ENCODE measurements at places on chromosomes 5 and 9.

DNA sequence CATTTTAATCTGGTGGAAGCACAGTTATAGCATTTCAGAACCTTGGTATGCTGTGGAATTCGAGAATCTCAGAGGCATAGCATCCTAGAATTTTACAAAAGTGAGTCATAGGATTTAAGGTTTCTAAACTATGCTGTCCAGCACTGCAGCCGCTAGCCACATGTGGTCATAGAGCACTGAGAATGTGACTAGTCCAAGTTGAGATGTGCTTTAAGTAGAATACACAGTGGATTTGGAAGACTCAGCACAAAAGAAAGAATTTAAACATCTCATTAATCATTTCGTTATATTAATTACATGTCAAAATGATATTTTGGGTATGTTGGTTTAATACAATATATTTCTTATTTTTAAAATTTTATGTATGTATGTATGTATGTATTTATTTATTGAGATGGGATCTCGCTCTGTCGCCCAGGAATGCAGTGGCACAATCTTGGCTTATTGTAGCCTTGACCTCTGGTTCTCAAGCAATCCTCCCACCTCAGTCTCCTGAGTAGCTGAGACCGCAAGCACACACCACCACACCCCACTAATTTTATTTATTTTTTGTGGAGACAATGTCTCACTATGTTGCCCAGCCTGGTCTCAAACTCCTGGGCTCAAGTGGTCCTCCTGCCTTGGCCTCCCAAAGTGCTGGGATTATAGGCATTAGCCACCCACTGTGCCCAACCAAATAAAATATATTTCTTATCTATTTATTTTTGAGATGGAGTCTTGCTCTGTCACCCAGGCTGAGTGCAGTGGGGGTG lies 20.4 kb upstream of the RPS14 start:
- DNase-seq: no peak

GRCh38 chr5:14212838-14213237 lies 69.7 kb downstream of the TRIO start:
- DNase-seq: peak; percentile 52

DNA sequence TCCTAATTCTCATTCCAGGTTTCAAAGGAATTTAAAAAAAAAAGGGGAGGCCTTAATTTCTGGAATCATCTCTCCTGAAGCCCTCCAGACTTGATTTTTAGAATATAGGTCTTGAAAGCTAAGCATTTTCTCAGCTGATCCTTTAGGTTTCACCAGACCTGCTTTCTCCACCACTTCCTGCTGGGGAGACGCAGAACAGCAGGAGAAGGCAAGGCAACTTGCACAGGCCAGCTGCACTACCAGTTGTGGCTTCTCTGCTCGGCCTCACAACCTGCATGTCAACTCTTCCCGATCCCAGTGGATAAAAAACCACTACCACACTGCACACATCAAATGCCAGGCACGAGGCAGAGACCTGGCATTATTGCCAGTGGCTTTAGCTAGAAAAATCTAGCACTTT lies 119.8 kb downstream of the SIL1 start:
- no peak for DNase-seq

DNA sequence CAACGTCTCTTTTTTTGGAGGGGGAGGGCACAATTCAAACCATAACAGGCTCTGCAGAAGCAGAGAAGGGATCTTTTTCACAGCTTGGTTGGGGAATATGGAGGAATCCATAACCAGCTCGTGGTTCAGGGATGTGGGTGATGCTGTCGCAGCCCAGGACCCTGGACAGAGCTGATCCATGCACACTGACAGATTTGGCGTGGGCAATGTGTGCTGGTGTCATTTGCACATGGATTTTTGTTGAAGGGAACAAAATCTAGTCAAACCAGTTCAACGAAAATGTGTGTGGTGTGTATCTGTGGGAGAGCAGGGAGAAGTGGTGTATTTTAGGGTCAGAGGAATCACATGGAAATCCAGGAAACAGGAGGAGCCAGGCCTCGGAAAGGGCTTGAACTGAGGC lies 4.2 kb downstream of the DOCK2 start:
- DNase-seq: no peak

DNA sequence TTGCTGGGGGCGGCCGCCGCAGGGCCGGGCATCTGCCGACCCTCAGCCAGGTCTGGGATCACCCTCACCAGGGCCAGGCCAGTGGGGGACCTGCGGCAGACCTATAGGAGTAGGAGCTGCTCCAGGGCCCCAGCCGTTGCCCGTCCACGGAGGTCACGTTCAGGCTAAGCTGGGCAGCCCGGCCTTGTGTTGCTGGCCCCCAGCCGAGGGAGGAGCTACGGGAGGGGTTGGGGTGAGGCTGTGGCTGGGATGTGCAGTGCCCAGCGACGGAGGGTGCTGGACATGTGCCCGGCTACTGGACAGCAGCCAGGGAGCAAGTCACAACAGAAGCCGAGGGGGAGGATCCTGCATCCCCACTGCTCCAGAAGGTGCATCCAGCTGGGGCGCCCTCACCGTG lies 39.6 kb upstream of the SLC6A19 start:
- no peak for DNase-seq

All from GM20000 (cell line).